Stimulated activated CD4-positive, alpha-beta T cell treated with anti-CD3 and anti-CD28 coated beads, Interleukin-1b, Interleukin-23, amount 100 ng/mL, for 24 hours (primary cell): ENCODE measurements at places on chromosomes 4 and X.

- no peak for DNase-seq
Measured at GRCh38 chrX:138638996-138639395, 72.5 kb downstream of the FGF13 start.

GRCh38 chr4:185840201-185840600 lies 28.2 kb upstream of the SORBS2 start:
- DNase-seq = no peak

GRCh38 chrX:39929379-39930025 lies 168.3 kb downstream of the BCOR start:
- DNase-seq = no peak

- DNase-seq = no peak
Measured at GRCh38 chrX:102696306-102696705, 15.9 kb upstream of the GPRASP2 start.

- no peak for DNase-seq
Measured at GRCh38 chr4:185945252-185945651, 123.7 kb upstream of the TLR3 start.
